ENCODE measurements at places on chromosomes 5 and 9.

DNA sequence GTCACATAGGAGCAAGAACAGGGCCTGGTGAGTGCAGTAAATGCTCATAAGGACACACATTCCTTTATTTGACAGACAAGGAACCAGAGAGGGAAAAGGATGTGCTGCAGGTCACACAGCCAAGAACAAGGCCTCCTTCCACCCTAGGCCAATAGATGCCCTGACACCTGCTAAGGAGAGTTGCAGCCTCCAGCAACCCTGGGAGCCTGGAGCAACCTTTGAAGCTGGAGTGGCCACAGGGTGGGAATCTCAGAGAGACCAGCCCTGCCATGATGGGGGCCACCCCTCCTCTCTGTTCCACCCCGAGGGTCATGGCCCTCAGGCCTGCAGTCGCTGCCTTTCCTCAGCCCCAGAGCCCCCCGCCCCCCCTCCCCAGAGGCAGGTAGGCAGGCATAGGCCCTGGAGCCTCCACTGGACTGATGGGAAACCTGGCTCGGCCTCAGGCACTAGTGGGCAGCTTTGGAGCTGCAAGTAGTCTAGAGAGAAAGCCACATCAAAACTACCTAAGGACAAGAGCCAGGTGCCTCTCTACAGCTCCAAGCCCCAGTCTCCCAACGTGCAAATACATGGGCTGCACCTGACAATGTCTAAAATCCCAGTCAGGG lies 116.1 kb upstream of the SPOCK1 start:
- no peak for DNase-seq

GRCh38 chr9:134827559-134827958 lies 53.1 kb upstream of the FCN2 start:
- DNase-seq, result no peak

GRCh38 chr5:168227973-168228615 lies 63.4 kb upstream of the WWC1 start:
- no peak for DNase-seq

DNA sequence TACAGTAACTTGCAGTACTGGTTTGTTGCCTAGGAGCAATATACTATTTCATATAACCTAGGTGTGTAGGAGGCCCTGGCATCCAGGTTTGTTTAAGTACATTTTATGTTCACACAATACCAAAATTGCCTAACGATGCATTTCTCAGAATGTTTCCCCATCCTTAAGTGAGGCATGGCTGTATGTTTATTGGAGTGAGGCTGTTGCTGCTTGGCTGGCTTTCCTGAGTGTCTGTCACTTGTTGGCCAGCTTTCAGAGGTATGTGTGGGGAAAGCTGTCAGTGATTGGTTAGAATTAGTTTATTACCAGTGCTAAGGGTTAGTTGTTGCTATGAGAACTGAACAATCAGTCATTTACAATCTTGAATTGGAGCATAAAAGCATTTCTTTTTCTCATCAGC lies 154.1 kb upstream of the CDH12 start:
- DNase-seq, result no peak

DNA sequence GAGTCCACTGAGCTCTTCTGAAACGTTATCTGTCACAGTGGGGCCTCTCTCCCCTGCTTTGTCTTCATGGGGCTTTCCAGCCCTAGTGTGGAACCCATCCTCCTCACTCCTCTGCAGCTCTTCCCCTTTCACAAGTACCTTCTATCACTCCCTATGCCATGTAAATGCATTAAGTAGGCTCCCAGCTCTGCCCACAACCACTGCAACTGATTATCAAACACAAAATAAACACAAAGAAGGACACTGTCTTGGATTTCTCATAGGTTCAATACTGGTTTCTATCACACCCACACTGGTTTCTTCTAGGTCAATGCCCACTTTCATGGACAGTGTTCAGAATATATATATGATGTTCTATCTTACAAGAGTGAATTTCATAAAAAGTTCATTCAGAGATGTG lies 139.4 kb downstream of the GNAQ start:
- no peak for DNase-seq

DNA sequence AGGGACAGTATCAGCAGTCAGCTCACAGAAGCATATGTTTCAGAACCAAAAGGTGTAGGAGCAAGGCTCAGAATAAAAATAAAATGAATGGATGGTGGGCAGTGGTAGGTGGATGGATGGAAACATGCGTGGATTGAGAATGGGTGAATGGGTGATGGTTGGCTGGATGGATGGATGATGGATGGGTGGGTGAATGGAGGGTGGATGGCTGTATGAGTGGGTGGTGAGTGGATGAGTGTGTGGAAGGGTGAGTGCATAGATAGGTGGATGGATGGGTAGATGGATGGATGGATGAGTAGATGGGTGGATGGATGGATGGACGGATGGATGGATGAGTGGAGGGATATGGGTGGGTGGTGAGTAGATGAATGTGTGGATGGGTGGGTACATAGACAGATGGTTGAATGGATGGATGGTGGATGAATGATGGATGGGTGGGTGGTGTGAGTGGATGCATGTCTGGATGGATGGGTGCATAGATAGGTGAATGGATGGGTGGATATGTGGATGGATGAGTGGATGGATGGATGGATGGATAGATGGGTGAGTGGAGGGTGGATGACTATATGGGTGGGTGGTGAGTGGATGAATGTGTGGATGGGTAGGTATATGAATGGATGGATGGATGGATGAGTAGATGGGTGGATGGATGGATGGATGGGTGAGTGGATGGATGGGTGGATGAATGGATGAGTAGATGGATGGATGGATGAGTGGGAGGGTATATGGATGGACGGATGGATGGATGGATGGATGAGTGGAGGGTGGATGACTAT lies 164.2 kb downstream of the C9orf50 start:
- DNase-seq, result no peak

DNA sequence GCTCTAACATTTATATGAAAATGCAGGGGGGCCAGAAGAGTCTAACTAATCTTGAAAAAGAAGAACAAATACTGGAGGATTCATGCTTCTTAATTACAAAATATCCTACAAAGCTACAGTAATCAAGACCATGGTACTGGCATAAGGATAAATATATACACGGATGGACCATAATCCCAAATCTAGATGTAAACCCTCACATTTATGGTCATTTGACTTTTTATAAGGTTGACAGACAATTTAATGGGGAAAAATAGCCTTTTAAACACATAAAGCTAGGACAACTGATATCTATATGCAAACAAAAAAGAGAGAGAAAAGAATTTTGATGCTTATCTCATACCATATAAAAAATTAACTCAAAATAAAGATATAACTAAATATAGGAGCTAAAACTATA lies 55.9 kb downstream of the YIPF5 start:
- DNase-seq, result no peak

DNA sequence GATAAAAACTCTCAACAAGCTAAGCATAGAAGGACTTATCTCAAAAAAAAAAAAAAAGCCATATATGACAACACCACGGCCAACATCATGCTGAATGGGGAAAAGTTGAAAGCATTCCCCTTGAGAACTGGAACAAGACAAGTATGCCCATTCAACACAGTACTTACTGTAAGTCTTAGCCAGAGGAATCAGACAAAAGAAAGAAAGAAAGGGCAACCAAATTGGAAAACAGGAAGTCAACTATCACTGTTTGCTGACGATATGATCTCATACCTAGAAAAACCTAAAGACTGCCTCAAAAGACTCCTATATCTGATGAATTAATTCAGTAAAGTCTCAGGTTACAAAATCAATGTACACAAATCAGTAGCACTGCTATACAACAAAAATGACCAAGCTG lies 24.6 kb upstream of the PTGER4 start:
- DNase-seq, result no peak

GRCh38 chr9:130927995-130928900 lies 10.8 kb downstream of the FIBCD1 start:
- DNase-seq, result no peak

- no peak for DNase-seq
These were observed 4.9 kb downstream of the HSPB3 start for GRCh38 chr5:54460181-54460919.

GRCh38 chr9:91825422-91825821 lies 124.6 kb downstream of the ROR2 start:
- no peak for DNase-seq

DNA sequence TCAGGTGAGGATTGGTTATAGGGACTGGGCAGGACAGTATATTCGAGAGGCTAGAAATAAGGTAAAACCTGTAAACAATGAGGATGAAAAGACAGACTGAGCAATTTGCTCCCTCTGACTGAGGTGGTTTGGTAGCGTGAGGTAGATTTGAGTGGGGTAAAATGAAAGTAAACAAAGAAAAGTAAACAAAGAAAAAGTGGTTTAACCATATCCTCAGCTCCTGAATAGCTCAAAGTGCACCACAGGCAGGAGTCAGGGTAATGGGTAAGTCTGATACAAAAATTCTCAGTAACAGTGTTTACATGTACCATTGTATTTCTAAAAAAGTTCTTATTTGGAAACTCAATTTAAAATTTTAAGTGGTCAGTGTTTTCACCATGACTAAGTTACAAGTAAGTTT lies 203.1 kb upstream of the ARRDC3 start:
- no peak for DNase-seq

GRCh38 chr9:106677830-106678229 lies 185.1 kb upstream of the ZNF462 start:
- DNase-seq, result no peak

GRCh38 chr5:103472830-103473229 lies 89.8 kb downstream of the NUDT12 start:
- no peak for DNase-seq

- DNase-seq, result no peak
These were observed 60.1 kb downstream of the MAT2B start for GRCh38 chr5:163565492-163565891.

GRCh38 chr5:33925278-33925677 lies 10.9 kb upstream of the RXFP3 start:
- DNase-seq, result no peak

DNA sequence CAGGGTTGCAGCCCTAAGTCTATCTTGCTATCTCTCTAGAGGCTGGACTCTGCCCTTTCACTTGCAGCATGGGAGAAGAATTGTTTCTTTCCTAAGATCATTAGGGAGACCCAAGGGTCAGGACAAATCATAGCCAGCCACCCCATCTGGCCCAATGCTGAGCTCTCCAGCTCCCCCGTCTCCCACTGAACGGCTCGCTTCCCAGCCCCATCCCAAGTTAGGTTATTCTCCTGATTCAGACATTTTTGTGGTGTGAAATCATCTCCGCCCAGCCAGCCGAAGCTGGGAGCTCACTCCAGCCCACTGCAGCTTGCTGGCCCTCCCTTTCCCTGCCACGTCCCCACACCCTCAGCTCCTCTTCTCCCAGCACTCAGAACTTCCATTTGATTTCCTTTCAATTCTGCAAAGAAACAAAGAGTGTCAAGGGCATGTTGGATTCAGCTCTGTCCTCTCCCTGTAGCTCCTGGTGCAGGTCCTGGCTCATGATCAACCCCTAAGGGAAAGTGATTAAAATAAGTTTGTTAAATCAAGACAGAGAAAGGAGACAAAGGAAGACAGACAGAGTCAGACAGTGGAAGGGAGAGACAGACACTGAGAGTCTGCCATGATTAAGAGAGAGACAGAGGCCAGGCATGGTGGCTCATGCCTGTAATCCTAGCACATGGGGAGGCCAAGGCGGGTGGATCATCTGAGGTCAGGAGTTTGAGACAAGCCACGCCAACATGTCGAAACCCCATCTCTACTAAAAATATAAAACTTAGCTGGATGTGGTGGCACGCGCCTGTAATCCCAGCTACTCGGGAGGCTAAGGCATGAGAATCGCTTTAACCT lies 12.6 kb upstream of the SPARC start:
- DNase-seq, result peak; percentile 95

GRCh38 chr5:159478950-159479349 lies 148.7 kb upstream of the IL12B start:
- no peak for DNase-seq

DNA sequence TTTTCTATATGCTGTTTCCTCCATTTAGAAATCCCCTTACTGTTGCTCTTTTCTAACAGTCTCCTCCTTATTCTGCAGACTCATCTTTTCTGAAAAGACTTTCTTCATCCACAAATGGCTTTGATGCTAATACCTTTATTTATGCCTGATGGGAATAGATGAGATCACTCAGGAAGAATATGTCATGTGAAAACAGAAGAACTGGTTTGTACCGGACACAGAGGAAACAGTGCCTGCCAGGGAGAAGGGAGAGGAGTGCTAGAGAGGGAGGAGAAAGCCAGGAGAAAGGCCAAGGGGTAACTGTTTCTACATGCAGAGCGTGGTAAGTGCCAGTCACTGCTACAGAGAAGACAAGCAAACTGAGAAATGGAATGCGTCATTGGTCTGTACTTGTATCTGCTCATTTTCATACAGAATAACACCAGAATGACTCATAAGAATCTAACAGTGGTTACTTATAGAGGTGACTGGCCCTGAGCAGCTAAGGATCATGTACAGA lies 45.9 kb upstream of the PJA2 start:
- peak; percentile 79 for DNase-seq
